Left renal pelvis (tissue), 4 donors: ENCODE measurements at places on chromosomes 6 and 20.

- no peak for DNase-seq
Observed at GRCh38 chr6:136072691-136073090, 177.4 kb downstream of the MTFR2 start.

- peak; percentile 20 for DNase-seq
Observed at GRCh38 chr6:13614126-13614925, 809 bp upstream of the NOL7 start.

DNA sequence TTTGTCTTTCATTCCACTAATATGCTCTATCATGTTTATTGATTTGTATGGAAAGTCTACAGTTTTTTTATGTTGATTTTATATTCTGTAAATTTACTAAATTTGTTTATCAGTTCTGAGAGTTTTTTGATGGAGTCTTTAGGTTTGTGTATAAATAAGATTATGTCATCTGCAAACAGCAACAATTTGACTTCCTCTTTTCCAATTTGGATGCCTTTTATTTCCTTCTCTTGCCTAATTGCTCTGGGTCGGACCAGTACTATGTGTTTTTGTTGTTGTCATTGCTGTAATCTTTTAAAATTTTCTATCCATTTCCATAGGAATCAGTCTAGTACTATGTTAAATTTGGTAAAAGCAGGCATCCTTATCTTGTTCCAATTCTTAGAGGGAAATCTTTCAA lies 31.5 kb upstream of the POLR1H start:
- DNase-seq, result no peak

DNA sequence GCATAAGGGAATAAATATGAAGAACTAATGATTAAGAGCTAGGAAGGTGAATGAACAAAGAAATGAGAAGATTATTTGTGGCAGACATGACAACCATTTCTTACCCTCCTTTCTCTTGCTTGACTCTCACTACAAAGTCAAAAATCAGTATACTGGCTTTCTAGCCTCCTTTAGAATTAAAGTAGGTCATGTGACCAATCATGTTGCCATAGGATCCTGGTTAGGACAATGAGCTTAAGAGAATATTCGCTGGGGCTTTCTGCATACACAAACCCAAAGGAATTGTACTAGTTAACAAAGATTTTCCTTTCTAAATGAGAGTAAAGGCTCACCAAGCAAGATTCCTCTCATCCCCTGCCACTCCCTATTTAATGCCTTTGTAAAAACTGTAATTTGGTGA lies 76.0 kb upstream of the ID4 start:
- no peak for DNase-seq

DNA sequence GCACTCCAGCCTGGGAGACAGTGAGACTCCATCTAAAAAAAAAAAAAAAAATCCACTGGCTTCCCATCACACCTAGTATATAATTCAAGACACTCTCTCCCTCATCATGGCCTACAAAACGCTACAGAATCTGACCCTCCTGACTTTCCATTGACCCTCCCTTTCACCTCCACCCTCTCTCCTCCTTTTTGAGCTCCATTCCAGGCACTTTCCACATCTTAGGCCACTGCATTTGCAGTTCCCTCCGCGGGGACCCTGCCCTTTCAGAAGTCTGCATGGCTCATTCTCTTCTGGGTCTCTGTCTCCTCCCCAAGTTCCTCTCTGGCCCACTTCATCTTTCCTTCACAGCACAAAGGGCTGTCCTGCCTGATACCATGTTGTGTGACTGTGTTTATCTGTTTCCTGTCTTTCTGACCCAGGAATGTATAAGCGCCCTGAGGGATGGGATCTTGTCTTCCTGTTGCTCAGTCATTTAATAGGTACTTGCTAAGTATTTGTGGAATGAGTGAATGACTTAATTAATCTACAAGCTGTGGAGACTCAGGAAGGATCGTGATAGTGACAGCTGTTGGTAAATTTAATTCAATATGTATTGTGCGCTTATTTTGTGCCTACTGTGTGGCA lies 35.2 kb downstream of the NCR2 start:
- DNase-seq, result no peak

DNA sequence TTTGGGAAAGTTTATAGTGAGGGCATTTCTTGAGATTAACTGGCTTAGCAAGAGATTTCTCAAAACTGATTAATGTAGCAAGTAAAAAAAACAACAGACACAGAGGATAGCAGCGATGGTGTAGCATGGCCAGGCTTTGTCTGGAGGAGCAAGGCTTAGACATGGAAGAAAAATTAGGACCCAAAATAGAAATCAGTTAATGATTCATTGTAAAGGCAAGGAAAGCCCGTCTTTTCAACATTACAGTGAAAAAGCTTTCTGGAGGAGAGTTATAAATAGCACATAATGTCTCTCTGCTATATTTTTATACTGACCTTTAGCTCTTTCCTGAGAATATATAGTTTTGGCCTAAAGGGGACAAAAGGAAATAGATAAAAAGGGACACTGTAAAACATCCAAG lies 45.1 kb downstream of the FNDC1 start:
- no peak for DNase-seq
